ENCODE measurements at places on chromosomes 5 and 9.
A peak's percentile ranks its signal among the peaks of the same experiment; 100 is the strongest.

- DNase-seq = no peak
These were observed 11.5 kb upstream of the OTULINL start for GRCh38 chr5:14569948-14570691.

GRCh38 chr5:170183816-170184687 lies 48.7 kb upstream of the C5orf58 start:
- DNase-seq = peak; percentile 7

- no peak for DNase-seq
These were observed 14.6 kb downstream of the MAP1B start for GRCh38 chr5:72121780-72122445.

DNA sequence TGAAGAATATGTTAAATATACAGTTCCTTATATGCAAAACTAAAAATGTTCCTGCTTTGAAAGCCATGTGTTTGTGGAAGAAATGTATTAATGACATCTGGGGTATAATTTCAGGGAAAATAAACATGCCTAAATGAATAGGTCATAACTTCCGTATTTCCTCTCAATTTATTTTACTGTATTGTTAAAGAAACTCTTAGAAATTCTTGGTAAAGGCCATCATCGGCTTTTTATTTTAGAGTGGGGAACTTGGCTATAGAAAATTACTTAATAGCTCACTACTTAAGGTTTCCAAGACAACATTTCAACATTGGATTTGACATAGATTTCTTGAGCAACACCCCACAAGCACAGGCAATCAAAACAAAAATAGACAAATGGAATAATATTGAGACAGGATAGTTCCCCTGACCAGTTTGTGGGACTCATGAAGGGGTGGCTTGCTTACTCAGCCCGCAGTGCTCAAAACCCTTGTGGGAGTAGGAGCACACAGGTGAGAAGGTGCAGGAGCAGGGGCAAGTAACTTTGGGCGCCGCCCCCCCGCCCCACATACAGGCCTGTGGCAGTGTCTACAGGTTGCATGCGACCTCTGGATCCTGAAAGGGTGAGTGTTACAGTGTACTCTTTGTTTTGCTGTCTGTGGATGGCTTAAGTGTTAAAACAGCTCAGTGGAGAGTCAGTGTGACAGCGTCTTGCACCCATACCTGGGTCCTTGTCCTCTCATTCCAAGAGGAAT lies 891.4 kb upstream of the C9orf72 start:
- no peak for DNase-seq

GRCh38 chr5:80076131-80077050 lies 41.2 kb downstream of the THBS4 start:
- no peak for DNase-seq

- no peak for DNase-seq
These were observed 137.1 kb upstream of the GAS1 start for GRCh38 chr9:87084407-87084806.

GRCh38 chr5:79886925-79887655 lies 104.0 kb downstream of the MTX3 start:
- DNase-seq = no peak

DNA sequence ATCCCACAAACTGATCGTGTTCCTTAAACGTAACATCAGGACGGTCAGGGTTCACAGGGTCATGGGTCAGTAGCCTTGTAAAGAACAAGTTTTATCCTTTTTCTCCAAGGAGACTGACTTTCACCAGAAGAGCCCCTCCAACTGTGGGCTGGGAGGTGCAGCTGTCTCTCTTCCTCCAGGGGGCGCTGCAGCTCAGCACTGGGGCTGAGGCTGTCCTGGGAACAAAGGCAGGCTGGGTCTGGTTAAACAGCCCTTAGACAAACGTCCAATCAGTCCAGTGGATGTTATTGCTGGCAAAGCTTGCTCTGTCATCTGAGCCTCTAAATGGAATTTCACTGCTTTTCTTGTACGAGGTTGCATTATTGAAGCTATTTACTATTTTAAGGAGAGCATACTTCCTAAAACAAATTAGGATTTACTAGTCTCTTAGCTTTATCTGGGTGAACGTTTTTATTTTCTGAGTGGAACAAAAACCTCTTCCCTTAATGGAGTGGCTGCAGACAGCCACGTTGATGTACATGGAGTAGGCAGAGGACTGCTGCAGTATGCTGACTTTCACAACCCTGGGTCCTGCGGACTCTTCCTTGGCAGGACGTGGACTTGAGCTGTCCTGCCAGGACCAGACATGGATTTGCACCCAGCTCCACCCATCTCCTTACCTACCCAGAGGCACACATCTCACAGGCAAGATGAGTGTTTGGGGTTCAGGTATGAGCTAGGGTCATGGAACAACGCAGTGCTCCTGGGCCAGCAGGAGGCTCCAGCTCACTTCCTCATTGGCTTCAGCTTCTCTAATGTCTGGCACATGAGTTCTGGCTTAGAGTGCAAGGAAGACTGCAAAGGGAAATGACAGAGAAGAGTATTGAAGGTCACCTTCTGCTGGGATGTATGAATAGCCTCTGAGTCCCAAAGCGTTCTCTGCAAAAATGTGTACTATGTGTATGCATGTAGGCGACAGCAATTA lies 7.8 kb downstream of the EXOSC2 start:
- peak; percentile 60 for DNase-seq

DNA sequence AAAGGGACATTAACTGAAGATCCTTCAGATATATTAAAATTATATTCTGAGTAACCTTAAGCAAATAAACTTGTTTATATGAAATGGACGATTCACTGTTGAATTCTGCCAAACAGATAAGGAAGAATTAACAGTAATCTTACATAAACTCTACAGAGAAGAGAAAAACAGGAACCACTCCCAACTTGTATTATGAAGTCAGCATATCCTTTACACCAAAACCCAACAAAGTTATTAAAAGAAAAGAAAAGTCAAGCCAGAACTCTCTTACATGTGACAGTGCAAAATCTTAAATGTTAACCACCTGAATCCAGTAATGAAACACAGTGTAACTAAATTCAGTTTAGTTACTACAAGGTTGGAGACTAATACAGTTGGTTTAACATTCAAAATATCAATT lies 185.8 kb downstream of the DEPDC1B start:
- DNase-seq = no peak

GRCh38 chr5:168822248-168822744 lies 243.1 kb upstream of the PANK3 start:
- DNase-seq = no peak

GRCh38 chr5:44842496-44843282 lies 33.9 kb downstream of the MRPS30 start:
- DNase-seq = no peak

DNA sequence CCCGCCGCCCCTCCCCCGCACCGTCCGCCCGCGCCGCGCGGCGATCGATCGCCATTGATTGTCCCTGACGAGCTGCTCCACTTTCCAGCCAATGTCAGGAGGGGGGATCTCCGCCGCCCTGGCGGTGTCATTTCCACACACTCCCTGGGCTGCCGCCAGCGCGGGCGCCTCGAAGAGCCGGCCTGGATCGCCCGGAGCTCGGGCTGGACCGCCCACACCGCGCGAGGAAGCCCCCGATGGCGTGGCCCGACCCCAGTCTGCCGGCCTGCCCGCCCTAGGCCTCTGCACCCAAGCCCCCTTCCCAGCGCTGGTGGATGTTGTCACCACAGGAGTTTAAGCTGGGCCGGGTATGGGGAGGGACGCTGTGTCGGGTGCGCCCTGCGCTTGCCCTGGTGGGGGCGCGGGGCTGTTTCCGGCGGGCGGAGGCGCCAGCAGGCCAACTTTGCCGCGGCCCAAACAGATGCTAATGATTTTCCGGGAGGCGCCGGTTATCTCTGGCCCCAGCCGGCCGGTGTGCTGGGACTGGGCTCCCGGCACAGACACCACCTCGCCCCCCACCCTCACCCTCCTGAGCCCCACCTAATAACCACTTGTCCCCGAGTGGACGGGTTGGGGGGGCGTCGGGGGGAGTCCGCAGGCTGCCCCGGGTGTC lies 10.6 kb upstream of the CXXC5 start:
- no peak for DNase-seq

DNA sequence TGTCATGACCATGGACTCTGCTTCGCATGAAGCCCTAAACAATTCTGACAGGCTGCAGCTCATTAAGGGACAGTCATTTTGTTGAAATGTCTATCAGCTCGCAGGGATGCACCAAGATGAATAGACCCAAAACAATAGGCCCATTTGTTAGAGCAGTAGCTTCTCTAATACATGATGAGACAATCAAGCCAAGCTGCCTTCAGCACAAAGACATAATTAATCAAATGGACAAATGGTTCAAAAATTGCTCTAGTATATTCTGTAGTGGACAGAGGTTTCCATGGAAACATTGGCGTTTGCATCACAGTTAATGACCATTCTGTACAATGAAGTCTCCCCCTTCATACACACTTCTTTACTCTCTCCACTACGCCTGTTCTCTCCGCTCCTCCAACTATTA lies 274.6 kb downstream of the ANXA1 start:
- DNase-seq = no peak

GRCh38 chr9:86767373-86767772 lies 179.9 kb downstream of the GAS1 start:
- no peak for DNase-seq

DNA sequence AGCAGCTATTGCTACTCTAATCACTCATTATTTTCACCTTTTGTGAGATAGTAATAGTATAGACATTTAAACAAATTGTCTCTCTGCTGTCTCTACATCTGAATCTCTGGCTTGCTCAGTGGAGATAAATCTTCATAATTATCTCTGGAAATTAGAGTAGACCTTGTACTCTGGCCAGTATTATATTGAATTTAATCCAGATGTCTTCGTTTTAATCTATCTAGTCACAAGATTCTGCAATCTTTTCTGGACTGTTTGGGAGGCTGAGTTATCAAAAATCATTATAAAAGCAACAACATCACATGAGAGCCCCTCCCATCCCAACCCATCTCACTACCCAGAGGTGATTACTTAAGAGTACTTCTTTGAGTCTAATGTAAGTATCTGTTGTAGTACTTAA lies 19.0 kb downstream of the ARHGAP26 start:
- DNase-seq = no peak

DNA sequence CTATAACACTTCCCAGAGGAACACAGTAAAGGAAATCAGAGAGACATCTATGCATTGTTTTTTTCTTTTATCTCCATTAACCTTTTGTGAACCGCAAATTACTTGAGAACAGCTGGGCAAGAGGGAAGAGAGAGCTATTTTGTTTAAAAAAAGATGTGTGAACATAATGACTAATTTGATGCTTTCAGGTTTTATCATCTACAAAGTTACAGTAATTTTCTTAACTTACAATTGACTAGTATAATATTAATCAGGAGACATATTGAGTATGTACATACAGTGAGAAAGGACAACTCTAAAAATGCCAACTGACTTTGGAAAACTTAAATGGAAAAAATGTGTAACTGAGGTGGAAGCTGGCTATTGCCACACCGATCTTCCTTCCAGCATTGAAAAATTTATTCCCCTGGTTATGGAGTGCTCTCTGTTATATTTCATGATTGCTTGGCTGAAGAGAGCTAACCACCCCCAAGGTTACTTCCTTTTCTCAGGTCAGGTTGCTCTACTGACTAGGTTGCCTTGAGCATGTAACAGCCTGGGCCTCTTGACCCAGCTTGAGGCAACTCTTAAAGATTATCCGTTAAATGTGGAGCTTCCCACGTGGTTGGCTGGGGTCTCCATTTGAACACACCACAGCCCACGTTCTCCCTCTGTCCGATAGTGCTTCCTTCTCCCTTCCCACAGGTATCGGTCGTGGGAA lies 62.6 kb upstream of the C6 start:
- DNase-seq = no peak

GRCh38 chr5:174724484-174725260 lies at the start of gene MSX2:
Gene MSX2 (plus strand): TSS chr5:174724582. CDS start chr5:174724660, 78 bp downstream.
- no peak for DNase-seq

DNA sequence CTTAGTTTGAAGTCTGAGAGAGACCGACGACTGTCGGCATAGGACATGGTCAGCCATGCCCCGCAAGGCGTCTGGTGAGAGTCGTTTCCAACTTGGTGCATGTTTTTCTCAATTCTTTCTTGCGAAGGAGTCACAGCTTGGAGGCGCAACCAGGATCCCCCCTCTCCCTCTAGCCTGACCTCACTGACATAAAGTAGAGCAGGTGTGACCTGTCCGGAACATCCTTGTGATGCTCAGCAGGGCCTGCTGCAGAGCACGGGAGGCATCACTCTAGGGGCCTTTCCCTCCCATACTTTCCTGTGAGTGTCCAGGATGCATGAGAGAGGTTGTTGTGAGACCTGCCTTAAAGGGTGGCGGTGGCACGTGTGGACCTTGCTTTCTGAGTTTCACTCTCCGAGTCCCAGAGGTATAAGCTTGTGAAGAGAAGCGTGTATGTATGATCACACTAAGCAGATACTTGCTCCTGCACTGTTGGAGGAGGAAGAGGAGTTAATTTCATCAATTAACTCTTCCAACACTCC lies 5.0 kb downstream of the TENT4A start:
- DNase-seq = no peak

- DNase-seq = no peak
These were observed 14.2 kb upstream of the C5orf47 start for GRCh38 chr5:173974688-173975239.

GRCh38 chr5:94776167-94776566 lies 157.7 kb downstream of the SLF1 start:
- DNase-seq = no peak

- no peak for DNase-seq
These were observed 30.5 kb upstream of the ERBIN start for GRCh38 chr5:65895891-65896290.
